Mesothelial cell of epicardium (in vitro differentiated cells): ENCODE measurements at places on chromosomes 12 and 14. TPM values are rescaled to one million over a fixed set of nuclear protein-coding genes. Genes with fewer than 3 reads are reported as not detected.

Gene MTERF2
- total RNA-seq = 19.9 to 24.5 TPM (median 21.2 TPM) in 3 replicates

DNA sequence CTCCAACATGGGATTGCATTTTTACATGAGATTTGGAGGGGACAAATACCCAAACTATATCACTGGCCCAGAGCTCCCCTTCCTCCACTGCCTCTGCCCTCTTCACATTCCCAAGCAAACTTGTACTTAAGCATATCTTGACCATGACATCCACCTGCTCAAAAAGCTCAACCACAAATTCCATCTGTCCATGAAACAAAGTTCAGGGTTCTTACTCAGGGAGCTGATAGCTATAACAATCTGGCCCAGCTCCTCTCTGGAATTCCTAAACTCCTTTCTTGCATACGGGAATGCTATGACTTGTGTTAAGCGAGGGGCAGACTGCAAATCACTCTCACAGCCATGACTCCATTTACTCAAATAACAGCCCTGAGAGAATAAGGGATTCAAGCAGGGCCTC lies 152.1 kb downstream of the GALC start:
- H3K27me3 ChIP-seq = peaks cover 3% of the 10 kb centered on the region
- H3K27ac ChIP-seq = no peak overlapping the region
- no peak overlapping the region for H3K4me3 ChIP-seq
- no peaks in the 10 kb centered on the region for H3K36me3 ChIP-seq
- no peak for DNase-seq
- no peaks in the 10 kb centered on the region for H3K4me1 ChIP-seq

- H3K4me1 ChIP-seq = peaks cover 11% of the 10 kb centered on the region
- H3K27me3 ChIP-seq = no peaks in the 10 kb centered on the region
- no peak overlapping the region for H3K27ac ChIP-seq
- H3K4me3 ChIP-seq = no peak overlapping the region
- no peaks in the 10 kb centered on the region for H3K36me3 ChIP-seq
- no peak for DNase-seq
Observed at GRCh38 chr12:12803186-12803585, 10.0 kb upstream of the DDX47 start.

DNA sequence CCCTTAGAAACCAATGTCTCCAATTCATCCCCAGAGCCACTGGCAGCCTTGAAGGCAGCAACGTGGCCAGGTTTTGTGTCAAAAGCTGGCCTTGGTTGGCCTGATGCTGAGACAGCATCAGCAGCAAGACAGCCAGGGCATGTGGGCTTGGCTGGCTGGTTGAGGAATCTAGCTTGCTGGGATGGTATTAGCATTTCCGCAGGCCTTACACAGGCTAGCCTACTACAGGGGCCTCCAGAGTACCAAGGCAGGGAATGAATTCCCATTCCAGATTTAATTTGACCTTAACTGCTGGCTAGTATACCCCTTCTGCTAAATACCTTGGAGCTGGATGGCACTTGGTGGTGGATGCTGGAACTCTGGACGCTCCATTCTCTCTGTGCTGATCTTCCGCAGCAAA lies 15.8 kb downstream of the NGDN start:
- H3K4me3 ChIP-seq = no peak overlapping the region
- no peak overlapping the region for H3K27ac ChIP-seq
- no peaks in the 10 kb centered on the region for H3K36me3 ChIP-seq
- DNase-seq = no peak

GRCh38 chr14:104138098-104138717 lies at the start of gene KIF26A:
TSS of gene KIF26A (plus strand) at chr14:104138587. CDS start at chr14:104138723, 136 bp downstream.
- no peak within 1 kb of the TSS for H3K27ac ChIP-seq
- H3K27me3 ChIP-seq = peaks cover 45% of the 10 kb centered on the region
- DNase-seq = peak; percentile 60
- peak within 1 kb of the TSS; percentile 65 for H3K4me3 ChIP-seq
- no peaks in the 10 kb centered on the region for H3K36me3 ChIP-seq

DNA sequence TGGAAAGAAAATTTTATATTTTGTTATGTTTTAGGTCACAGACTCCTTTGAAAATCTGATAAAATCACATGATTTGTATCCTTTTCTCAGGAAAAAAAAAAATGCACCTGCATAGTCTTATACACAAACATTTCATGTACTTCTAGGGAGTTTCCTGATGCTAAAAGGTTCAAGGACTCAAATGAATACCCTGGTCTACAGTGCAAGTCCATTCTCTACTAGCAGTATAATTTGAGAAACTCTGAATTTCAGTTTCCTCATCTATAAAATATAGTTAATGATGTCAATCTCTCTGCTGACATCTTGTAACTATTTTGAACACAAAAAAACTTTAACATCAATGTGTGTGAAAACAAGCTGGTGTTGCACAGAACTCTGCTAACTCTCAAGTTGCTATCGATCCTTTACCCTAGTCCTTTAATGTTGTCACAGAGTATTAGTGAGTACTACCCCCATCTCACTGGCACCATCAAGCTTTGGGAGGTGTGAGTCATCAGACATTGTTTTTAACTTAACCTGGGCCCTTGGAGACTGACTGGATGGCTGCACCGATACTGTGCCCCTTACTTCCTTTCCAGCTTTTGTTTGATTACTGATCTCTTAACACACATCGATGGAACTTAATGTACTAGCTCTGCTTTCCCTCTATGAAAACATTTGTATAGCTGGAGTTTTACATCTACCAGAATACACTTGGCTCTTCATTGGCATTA lies 251.9 kb upstream of the SOX5 start:
- no peak for DNase-seq
- no peaks in the 10 kb centered on the region for H3K27me3 ChIP-seq
- no peak overlapping the region for H3K4me3 ChIP-seq
- H3K4me1 ChIP-seq = peaks cover 10% of the 10 kb centered on the region
- H3K36me3 ChIP-seq = peaks cover 2% of the 10 kb centered on the region
- no peak overlapping the region for H3K27ac ChIP-seq

GRCh38 chr12:89706986-89707702 lies 1.5 kb downstream of the ATP2B1 start:
- peak overlapping the region; percentile 98 for H3K27ac ChIP-seq
- DNase-seq = no peak
- peak overlapping the region; percentile 99 for H3K4me3 ChIP-seq

DNA sequence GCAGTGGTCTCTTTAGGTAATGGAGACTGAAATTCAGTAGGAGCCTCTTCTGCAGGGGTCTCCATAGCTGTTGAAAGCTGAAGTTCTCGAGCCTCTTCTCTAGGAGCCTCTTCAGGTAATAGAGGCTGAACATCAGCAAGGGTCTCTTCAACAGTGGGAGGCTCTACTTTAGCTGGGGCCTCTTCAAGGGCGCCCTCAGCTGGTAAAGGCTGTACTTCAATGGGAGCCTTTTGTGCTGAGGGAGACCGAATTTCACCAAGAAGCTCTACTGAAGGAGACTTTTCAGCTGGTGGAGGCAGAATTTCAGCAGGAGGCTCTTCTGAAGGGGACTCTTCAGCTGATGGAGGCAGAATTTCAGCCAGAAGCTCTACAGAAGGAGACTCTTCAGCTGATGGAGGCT lies 1.5 kb downstream of the FSCB start:
- H3K4me3 ChIP-seq = no peak overlapping the region
- H3K27ac ChIP-seq = no peak overlapping the region
- no peak for DNase-seq
- no peaks in the 10 kb centered on the region for H3K27me3 ChIP-seq
- no peaks in the 10 kb centered on the region for H3K36me3 ChIP-seq
- H3K4me1 ChIP-seq = no peaks in the 10 kb centered on the region

Gene OR4E2
- not detected in 3 replicates for total RNA-seq

DNA sequence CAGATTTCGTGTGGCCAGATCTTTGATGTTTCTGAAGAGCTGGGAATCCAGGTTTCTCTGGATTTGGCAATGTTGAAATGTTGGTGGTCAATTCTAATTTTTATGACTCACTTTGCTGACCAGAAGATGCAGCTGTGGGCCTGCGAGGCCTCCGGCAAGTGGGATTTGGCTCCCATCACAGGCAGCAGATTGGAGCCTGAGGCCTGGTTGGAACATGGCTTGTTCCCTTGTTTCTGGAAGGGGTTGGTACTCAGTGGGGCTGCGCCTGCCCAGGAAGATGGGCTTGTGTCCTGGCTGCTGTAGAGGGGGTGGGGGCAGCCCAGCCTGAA lies 23.1 kb downstream of the FBRSL1 start:
- peaks cover 8% of the 10 kb centered on the region for H3K4me1 ChIP-seq
- H3K36me3 ChIP-seq = peaks cover 14% of the 10 kb centered on the region
- H3K27me3 ChIP-seq = no peaks in the 10 kb centered on the region

DNA sequence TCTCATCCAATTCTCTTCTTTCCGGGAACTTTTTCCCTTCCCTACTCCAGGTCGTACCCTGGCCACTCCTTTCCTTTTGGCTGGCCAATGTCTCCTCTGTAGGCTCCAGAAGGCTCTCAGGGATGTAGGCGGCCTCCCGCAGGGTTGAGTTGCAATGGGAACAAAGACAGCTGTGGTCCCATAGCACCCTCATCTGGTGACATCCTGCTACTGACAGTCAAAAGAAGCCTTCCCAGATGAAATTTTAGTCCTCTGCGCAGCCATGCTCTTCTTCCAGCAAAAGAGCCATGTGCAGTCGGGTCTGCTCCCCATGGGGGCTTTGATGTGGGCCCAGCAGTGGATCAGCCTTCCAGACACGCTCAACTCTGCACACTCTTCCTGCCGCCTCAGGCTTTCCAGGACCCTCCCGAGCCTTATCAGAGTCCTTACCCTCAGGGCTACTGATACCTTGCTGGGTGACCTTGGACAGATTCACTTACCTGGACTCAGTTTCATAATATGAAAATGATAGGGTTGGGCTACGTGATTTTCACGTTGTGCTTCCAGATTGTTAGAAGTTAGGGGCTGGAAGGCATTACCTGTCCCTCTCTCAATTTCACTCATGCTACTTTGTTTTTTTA lies 5.5 kb upstream of the CELA1 start:
- no peaks in the 10 kb centered on the region for H3K27me3 ChIP-seq
- H3K4me3 ChIP-seq = no peak overlapping the region
- DNase-seq = no peak
- H3K27ac ChIP-seq = no peak overlapping the region

DNA sequence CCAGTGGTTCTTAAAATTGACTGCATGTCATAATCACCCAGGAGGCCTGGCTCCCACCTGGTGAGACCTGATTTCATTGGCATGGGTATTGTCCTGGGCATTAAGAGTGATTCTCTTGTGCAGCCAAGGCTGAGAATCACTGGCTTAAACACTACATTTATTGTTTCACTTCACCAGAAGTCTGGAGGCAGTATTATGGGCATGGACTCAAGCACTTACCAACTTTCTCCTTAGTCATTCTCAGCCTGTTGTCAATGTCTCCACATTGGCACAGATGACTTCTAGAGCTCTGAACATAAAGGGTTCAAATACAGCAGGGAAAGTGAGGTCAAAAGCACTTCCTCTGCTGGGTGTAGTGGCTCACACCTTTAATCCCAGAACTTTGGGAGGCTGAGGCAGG lies 25.6 kb upstream of the GCH1 start:
- H3K4me3 ChIP-seq = no peak overlapping the region
- no peak for DNase-seq
- H3K27me3 ChIP-seq = no peaks in the 10 kb centered on the region
- H3K36me3 ChIP-seq = no peaks in the 10 kb centered on the region
- H3K27ac ChIP-seq = no peak overlapping the region

DNA sequence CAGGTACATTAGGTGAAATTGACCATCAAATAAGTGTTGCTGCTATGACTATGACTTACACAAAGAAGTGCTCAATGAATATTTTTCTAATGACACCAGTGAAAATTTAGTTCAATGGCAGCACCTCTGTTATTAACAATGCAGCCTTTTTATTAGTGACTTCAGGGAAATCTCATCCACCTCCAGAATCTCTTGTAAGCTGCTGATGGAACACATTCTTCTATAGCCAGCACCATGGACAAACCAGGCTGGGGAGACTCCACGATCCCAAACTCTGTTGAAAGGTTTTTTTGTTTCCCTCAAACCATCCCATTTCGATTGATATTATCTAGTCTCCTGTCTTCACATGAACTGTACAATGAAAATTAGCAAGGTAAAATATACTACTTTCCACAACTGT lies 265.9 kb downstream of the ITPR2 start:
- no peak for DNase-seq
- H3K27ac ChIP-seq = no peak overlapping the region
- peaks cover 8% of the 10 kb centered on the region for H3K36me3 ChIP-seq
- no peaks in the 10 kb centered on the region for H3K27me3 ChIP-seq
- H3K4me3 ChIP-seq = no peak overlapping the region

Gene CBLN3
- 3.9 to 5.5 TPM (median 4.8 TPM) in 3 replicates for total RNA-seq

- no peaks in the 10 kb centered on the region for H3K36me3 ChIP-seq
- H3K4me1 ChIP-seq = peaks cover 70% of the 10 kb centered on the region
- H3K4me3 ChIP-seq = peak overlapping the region; percentile 22
- no peak for DNase-seq
- no peaks in the 10 kb centered on the region for H3K27me3 ChIP-seq
Observed at GRCh38 chr14:24392325-24393091, 6.3 kb upstream of the NYNRIN start.

Gene WDHD1
- total RNA-seq = 15.5 to 16.9 TPM (median 16.1 TPM) in 3 replicates

Gene NKX2-1
- total RNA-seq = not detected in 3 replicates

Gene IAPP
- not detected in 3 replicates for total RNA-seq

- H3K4me1 ChIP-seq = peaks cover 2% of the 10 kb centered on the region
- no peak overlapping the region for H3K27ac ChIP-seq
- no peaks in the 10 kb centered on the region for H3K27me3 ChIP-seq
- no peak overlapping the region for H3K4me3 ChIP-seq
- H3K36me3 ChIP-seq = peaks cover 8% of the 10 kb centered on the region
Observed at GRCh38 chr14:102608064-102608446, 15.6 kb downstream of the RCOR1 start.

Gene MYBPC1
- total RNA-seq = not detected in 3 replicates

GRCh38 chr14:68627050-68627867 lies 165.6 kb downstream of the ZFP36L1 start:
- DNase-seq = no peak
- no peaks in the 10 kb centered on the region for H3K27me3 ChIP-seq

Gene PCED1B
- total RNA-seq = 2.8 to 4.8 TPM (median 3.1 TPM) in 3 replicates

DNA sequence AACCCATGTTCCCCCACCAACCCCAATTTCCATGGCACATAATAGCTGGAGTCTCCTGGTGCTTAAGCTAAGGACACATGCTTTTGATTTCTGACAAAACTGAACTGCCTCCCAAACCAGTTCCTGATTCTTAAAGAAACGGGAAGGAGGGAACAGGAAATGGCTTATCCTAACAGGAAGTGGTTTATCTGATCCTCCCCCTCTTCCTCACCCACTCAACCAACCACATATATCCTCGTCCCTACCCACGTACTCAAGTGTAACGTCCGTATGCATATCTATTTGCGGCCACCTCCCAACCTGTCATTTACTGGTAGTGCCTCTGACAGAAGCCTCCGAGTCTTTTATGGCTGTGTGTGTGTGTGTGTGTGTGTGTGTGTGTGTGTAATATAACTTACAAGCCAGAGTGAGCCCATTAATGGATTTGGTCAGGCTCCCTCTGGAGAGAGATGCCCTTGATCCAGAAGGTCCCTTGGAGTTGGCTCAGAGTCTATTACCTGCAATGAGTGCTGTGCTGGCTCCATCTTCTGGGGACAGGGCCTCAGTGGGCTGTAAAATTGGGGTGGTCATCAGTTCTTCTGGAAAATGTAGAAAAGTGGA lies 7.7 kb downstream of the DAZAP2 start:
- DNase-seq = no peak
- H3K27me3 ChIP-seq = no peaks in the 10 kb centered on the region

GRCh38 chr12:125140279-125141209 lies 75.3 kb downstream of the AACS start:
- H3K27ac ChIP-seq = no peak overlapping the region
- H3K27me3 ChIP-seq = no peaks in the 10 kb centered on the region
- no peak for DNase-seq
- peaks cover 13% of the 10 kb centered on the region for H3K36me3 ChIP-seq
- H3K4me3 ChIP-seq = no peak overlapping the region
